ENCODE measurements at places on chromosomes 11 and 22.
A peak's percentile ranks its signal among the peaks of the same experiment; 100 is the strongest.

DNA sequence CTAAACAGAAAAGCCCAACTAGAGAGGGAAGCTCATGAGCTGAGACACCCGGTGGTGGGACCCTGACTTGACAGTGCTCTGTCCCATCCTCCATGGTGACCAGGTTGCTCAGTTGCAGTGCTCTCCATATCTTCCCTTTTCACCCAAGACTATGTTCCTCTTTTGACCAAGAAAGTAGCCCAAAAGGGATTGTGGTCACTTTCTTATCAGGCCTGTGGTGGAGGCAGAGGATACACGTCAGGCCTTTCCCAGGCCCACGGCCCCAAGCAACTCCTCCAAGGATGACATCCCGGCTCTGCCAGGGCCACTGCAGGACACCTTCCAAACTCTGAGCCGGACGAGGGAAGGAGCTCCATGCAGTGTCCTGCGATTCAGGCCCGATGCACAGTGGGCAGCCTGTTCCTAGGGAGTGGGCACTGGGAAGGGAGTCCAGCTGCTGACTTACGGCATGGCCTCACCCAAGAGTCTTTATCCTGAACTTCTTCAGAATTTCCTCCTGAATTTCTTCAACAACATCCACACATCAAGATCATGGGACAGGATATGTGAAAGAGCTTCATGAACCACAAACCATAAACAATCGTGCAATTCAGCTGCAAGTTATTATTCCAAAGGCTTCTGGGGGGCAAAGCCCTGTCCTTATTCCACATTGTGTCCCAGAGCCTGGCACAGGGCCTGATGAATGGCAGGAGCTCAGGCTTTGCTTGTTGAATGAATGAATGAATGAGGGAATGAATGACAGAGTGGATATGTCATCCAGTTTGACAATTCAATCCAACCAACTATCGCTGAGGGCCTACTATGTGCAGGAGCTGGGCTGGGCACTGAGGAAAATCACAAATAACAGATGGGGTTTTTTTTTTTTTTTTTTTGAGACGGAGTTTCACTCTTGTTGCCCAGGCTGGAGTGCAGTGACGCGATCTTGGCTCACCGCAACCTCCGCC lies 36.0 kb upstream of the MYH9 start:
- no peak for DNase-seq

DNA sequence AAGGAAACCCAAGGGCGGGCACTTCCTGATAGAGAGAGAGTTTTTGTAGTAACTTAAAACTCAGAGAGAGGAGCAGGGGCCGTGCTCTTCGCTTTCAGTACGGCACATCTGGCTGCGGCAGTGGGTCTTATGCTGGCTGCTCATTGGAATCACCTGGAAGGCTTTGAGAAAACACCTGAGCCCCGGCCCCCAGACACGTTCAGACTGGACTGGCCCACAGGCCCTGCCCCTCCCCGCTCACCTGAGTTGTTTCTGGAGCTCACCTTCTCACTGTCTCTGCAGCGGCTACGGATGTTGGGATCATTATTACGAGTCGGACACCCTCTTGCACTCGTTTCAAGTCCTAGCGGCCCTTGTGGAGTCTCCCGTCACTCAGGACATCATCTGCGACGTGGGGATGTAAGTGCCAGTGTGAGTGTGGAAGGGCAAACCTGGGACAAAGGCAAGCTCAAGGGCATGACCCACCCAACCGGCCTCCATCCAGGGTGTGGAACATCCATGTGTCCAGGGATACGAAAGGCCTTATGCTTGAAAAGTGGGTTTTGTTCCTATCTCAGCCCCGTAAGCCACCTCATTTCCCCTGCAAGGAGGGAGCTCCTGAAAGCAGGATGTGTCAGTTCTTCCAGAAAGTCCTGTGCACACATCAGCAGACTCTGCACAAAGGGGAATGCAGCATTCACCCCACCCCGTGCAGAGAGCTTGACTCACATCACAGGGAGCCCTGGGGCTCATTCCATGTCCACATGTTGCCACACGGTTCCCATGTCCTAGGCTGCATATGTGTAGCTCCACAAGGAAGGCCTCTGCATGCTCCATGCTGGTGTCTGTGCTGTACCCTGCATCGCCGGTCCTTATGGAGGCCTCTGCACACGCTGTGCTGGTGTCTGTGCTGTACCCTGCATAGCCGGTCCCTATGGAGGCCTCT lies 5.4 kb downstream of the NADSYN1 start:
- DNase-seq = no peak

GRCh38 chr11:118939953-118940598 lies 14.3 kb upstream of the BCL9L start:
- peak; percentile 48 for DNase-seq

- DNase-seq = no peak
Observed at GRCh38 chr22:35523167-35523947, 17.3 kb upstream of the RASD2 start.

DNA sequence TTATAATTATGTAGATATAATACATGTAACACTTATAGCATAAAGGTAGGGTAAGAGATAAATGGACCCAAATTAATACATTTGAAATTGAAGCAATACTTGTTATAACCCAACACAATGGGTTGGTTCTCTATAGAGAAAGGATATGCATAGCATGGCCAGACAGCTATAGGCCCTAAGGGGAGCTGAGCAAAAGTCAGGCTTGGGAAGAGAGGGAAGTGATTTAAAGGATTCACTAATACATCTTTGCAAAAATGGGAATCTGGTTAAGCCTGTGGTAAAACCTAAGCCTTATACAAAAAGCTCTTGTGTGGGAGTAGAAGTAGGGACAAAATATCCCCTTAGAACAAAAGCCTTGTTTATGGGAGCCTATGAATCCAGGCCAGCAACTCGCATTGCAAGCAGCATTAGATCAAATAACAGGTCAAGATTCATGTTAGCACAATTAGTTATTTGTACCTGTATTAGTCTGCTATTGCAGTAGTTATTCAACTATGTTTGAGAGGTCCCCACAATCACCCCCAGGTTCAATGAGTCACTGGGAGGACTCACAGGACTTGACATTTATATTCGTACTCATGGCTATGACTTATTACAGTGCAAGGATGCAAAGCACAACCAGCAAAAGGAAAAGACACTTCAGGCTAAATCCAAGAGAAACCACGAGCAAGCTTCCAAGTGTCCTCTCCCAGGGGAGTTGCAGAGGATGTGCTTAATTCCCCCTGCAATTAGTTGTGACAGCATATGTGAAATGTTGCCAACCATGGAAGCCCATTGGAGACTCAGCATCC lies 144.7 kb upstream of the LMO1 start:
- no peak for DNase-seq

DNA sequence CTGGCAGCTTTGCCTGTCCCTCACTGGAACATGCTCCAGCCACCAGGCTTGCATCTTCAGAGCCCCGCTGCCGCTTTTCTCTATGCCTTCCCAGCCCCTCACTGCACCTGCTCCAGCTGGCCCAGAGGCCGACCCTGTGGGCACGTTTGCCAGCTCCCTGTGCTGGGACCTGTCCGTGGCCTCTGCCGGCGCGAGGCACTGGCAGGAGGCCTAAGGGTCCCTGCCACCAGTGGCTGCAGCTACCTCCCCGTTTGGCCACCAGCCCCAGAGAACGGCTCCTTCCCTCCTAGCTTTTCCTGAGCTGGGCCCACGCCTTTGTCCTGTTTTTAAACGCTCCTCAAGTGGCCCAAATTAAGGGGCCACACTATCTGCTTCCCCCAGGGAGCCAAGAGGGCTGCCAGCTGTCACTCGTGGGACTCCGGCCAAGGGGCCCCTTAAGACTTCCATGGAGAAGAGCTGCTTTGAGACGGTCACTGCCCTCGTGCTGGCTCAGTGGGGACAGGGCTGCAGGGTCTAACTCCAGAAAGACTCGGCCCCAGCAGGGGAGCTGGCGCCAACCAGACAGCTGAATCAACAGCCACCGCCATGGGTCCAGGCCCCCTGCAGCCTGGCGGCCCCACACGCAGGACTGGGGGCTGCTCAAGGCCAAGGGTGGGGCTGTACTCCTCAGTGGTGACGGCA lies 24.6 kb upstream of the WNT7B start:
- no peak for DNase-seq

- DNase-seq = no peak
Observed at GRCh38 chr11:12801976-12802375, 127.8 kb downstream of the TEAD1 start.

- DNase-seq = no peak
Observed at GRCh38 chr11:124538019-124538418, 5.4 kb downstream of the OR8B12 start.

- no peak for DNase-seq
Observed at GRCh38 chr11:129721685-129722084, 94.0 kb upstream of the TMEM45B start.

- no peak for DNase-seq
Observed at GRCh38 chr11:85627332-85627997, at the start of gene DLG2. Gene DLG2, minus strand, starts transcription at chr11:85627344.

- no peak for DNase-seq
Observed at GRCh38 chr11:2102132-2102882, 36.9 kb downstream of the IGF2 start.

DNA sequence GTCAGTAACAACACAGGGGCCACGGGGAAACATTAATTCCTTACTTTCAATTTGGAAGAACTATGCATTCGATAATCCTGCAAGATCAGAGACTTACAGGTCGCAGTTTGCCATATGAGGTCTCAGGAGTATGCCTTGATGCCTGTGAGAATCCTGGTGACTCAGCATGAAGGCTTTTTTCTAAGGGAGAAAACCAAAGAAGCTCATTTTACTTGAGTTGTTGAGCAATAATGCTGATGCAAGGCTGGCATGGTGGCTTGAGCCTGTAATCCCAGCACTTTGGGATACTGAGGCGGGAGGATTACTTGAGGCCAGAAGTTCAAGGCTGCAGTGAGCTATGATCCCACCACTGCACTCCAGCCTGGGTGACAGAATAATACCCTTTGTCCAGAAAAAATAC lies 26.6 kb downstream of the ATG16L2 start:
- DNase-seq = no peak

- DNase-seq = peak; percentile 97
Observed at GRCh38 chr11:67468759-67469507, at the start of gene TMEM134. Gene TMEM134, minus strand, starts transcription at chr11:67469251. Its CDS starts 59 bp downstream, at chr11:67469192.
